ENCODE measurements at places on chromosomes 2 and 18.

DNA sequence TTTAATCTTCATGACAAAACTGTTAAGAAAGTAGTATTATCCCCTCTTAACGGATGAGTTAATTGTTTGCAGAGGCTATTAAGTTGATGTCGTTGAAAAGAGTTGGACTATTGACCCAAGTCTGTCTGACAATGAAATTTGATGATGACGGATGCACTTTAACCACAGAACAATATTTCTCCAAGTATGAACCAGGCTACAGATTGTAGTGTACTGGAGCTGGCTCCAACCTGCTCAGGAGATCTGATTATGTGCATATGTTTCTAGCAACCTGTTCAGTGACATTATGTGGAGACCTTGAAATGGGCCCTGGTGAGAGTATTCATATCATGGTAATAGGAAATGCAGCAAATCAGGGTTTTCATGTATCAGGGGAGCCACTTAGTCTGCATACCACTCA is 174.1 kb downstream of the CDH7 start:
- DNase-seq: no peak

DNA sequence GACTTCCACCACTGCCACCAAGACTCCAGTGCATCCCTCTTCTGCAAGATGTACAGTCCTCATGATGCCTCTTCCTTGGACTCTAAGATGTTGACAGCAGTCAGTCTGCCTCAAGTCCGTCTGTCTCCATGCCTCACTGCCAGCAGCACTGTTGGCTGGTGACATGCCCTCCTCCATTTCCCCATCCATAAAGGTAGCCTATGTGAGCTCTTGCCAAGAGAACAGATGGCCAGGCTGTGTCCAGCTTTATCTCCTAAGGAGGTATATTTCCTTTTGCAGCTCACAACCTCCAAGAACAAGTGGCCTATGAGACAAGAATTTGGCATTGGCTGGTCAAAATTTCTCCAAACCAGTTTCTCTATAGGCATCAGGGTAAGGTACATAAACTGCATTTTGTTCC is 149.3 kb upstream of the HNRNPA3 start:
- DNase-seq: no peak

DNA sequence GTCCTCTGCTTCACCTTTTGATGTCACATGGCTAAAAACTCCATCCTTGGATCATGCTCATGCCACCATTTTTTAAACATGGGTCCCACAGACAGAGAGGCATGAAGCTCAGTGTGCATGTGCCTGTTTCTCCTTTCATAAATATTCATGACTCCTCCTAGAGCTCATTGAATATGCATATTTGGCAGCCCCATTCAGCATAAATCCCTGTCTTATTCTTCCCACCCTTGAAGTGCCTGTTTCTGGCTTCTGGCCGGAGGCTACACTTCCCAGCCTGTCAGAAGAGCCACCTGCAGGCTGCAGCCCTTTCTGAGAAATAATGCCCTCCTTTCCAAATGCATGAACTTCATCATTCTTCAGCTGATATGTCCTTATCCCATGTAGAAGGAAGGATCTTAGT is 109.7 kb downstream of the LDLRAD4 start:
- DNase-seq: no peak

GRCh38 chr2:83378921-83379320 is 1080.2 kb downstream of the SUCLG1 start:
- no peak for DNase-seq

DNA sequence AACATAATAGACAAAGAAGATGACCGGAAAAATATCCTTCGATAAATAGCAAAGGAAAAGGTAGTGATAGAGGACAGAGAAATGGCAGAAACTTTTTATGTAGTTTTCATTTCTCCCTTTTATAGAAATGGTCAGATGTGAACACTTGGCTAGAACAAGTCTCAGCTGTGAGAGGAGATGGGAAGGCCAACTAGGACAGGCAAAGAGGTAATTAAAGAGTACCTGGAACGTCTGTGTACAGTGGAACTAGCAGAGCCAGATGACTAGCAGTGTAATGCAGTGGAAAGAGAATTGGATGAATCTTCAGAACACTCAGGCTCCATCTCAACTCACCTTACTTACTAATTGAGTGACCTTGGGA is 69.2 kb downstream of the NABP1 start:
- DNase-seq: no peak

DNA sequence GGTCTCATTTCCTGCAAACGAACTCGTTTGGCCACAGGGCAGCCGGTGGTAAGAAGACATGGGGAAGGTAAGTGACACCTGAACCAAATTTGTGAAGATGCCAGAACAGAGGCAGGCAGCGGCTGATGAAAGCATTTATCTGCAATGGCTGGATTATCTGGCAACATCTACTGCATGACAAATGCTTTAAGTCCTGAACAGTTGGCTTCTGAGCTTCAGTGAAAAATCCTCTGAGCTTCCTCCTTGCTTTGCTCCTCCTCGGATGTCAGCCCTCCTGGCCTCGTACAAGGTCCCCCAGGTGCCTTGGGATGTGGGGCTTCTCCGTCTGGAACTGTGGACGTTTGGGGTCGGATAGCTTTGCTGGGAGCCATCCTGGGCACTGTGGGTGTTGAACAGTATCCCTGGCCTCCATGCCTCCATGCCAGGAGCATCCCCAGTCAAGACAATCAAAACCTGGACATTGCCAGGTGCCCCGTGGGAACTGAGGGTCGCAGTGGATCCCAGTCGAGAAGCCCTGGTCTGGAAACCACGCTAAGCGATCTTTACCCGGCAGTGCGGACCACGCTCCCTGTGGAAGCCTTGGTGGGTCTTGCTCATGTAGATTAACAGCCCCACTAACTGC is 49.3 kb downstream of the KCNG2 start:
- DNase-seq: no peak

DNA sequence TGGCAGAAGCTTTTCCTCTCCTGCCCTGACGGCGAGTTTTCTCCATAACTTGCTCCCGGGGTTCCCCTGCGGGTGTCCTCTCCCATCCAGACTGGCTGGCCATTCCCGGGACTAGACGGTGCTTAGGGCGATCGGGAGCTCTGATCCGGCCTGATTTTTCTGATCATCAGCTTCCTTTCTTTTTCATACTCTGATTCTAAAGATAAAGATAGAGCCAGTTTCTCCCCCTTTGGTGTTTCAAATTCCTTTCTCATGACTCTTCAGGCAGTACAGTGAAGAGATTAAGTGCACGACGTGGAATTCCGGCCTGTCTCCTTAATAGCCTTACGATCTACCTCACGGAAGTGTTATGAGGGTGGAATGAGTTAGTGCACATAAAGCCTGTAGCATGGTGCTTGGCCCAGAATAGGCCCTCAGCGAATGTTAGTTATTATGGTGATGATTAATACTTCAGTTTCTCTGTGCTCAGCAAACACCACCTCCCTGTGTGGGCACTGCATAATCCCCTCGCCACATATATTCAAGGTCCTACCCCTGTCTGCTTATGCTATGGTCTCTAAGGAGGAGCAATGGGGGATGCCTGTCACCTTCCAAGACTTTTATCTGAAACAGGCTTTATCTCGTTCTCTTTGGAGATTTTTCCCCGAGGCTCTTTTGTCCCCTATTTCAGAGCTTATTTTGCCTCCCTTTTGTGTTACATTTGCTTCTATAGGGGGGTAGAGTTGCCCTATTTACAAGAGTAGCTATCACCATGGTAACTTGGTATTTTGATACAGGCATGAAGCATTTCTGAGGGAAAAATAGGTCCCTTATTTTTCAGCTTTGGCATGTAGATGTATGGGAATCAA is 254.8 kb downstream of the CDH2 start:
- no peak for DNase-seq
